ENCODE measurements at places on chromosomes 2 and 18.

DNA sequence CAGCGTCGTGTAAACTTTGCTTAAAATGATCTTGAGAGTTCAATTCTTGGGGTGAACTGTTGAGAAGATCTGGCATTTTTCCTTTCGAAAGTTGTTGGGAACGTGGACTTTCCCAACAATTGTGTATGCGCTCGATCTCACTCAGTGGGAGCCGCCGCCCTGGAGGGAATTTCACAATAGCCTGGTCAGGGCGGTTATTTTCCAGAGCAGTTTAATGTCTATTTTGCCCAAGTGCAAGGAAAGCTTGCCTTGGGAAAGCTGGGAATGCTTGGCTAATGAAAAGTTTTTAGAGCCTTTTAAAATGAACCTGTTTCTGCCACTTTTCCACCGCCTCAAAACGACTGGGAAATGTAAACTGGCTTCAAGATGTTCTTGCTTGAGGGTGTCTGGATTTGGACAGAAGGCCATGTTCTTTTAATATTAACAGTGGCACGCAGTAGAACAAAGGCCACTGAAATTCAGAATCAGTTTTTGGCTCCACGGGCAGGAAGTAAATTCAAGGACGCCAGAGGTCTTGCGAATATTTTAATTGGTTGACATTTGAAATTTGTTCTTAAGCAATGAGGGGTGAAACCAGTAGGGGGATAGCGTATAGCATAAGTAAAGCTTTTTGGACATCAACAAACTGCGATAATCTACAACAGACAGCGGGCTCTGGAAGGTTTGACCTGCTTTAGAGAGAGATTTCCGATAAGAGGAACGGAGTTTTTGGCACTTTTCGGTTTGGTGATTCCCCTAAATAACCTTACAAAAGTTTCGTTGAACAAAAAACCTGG, 1.2 kb downstream of the CFLAR start:
- no peak for DNase-seq

- DNase-seq, result no peak
These were observed 1652.3 kb upstream of the SLC39A10 start for GRCh38 chr2:194004590-194005206.

- DNase-seq, result peak; percentile 14
These were observed 23.6 kb downstream of the SLC66A2 start for GRCh38 chr18:79927607-79928562.

DNA sequence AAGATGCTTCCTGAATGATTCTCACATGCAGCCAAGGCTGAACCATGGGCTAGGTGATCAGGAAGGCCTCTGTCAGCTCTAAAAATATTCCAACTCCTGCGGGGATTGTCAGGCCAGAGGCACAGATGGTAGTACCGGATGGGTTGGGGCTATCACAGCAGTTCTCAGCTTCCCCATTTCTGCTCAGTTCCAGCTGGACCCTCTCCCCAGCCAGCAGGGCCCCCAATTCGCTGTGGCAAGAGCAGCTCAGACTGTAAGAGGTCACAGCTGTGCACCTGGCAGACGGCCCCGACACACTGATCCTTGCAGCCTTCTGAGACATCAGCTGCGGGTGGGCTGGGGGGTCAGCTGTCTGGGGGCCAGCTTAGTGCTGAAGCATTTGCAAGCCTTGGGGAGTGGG, 43.6 kb upstream of the TCF7L1 start:
- DNase-seq, result no peak

DNA sequence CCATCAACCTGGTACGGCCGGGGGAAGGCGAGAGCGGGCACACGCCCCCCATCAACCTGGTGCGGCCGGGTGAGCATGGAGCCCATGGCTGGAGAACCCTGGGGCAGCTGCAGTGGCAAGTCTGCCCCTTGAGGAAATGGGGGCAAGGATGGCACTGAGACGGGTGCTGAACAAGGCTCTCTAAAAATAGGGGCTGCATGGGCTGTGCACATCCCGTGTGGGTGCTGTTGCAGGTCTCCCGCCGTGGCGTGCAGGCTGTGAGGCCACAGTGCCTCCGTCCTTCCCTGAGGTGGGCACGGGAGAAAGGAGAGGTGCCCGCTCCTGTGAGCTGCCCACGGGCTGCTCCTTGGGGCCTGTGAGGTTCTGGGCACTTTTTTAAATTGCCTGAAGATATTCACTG, 99.2 kb downstream of the NFATC1 start:
- no peak for DNase-seq

- no peak for DNase-seq
These were observed 446.1 kb downstream of the ZNF804A start for GRCh38 chr2:185044323-185044874.

GRCh38 chr2:241315879-241316631, at the start of gene SEPTIN2:
TSS of gene SEPTIN2 (plus strand) at chr2:241315925. CDS start at chr2:241324233, 8,308 bp downstream.
- peak; percentile 85 for DNase-seq

GRCh38 chr2:198337368-198337767, 533.0 kb downstream of the PLCL1 start:
- no peak for DNase-seq

- DNase-seq, result no peak
These were observed 103.7 kb upstream of the EML6 start for GRCh38 chr2:54619660-54620231.

DNA sequence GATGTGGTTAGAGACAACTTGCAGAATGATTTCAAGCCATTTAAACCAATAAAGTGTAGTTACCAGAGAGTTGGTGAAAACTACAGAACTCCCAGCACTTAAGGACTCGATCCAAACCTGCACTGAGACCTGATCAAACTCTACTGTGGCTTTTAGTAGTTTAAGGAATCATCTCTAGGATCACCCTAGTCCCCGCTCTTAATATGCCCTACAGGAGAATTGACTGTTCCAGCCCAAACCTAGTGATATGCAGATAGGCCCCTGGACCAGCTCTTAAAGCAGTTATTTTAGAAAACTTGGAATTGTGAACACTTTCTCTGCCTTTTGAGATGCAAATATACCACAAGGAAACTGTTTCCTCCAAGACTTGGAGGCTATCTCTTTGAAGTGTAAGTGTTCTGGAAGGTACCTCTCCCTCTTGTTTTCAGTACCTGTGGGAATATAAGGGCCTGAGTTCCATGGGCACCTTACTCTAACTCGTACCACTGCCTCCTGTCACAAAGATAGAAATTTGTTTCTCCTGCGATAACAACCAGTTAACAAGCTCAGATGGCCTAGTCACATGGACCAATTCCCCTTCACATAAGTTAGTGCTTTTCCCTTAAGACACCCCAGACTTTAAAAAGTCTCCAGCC, 1367.2 kb upstream of the SLC39A10 start:
- no peak for DNase-seq

DNA sequence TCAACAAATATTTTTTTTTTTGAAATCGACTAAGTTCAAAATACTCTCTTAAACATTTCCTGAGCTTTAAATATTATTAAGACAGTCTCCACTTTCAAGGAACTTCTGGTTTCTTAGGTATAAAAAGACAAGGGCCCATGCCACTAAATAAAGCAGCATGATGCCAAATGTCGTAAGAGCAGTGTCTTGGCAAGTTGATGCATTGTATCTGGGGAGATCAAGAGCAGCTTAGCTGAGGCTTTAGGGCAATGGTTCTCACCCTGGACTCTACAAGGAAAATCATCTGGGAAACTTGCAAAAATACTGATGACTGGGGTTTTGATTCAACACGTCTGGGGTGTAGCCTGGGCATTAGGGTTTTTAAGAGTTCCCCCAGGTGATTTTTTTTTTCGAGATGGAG, 41.3 kb downstream of the COL4A3 start:
- DNase-seq, result no peak

DNA sequence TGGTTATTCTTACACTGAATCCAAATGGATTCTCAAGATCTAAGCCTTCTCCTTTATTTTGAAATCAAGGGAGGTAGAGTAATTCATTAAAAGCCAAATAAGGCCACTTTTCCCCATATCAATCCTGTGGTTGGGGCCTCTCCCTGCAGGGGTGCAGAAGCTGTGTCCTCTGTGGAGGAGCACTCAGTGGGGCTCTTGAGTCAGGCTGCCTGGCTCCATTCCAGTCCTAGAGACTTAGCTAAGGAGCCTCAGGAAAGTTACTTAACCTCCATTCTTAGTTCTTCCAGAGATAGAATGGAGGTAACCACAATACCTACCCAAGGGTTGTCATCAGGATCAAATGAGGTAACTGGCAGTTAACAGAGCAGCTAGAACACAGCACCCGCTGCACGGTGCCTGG, 564.3 kb downstream of the CMPK2 start:
- no peak for DNase-seq

Measured in natural killer cell (primary cell).